ENCODE measurements at places on chromosomes 12 and 14.
A peak's percentile ranks its signal among the peaks of the same experiment; 100 is the strongest.

DNA sequence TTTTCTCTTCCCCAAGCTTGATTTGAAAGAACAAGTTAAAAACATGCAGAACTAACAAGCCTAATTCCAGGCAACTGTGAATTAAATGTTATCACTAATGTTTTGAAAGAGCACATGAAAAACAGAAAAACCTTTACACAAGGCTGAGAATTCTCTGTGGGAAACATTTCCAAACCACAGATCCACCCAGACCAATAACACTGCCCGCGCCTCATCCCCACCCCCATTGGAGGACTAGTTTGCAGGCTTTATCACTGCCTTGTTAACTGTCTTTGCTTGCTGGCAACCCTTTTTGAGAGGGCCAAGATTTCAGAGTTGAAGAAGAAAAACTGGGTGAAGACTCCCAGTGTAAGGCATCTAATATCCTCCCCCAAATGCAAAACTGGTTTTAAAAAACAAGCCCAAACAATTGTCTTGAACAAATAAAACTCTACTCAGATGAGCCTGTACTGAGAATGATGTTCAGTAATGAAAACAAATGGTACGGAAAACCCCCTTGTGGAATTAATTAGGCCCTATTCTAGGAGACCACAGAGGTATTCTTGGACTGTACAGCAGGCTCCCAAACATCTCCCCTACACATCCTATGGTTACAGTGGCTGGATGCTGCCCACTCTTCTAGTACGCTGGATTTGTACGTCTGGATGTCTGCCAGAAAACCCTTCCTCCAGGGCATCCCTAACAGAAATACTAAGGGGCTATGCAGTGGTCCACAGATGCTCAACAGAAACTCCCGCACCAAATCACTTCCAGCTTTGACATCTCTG lies 5.8 kb downstream of the MAX start:
- DNase-seq: no peak

GRCh38 chr14:30632730-30633129 lies 10.6 kb downstream of the SCFD1 start:
- no peak for DNase-seq

GRCh38 chr12:2998789-2999264 lies 39.6 kb downstream of the TEAD4 start:
- peak; percentile 65 for DNase-seq

DNA sequence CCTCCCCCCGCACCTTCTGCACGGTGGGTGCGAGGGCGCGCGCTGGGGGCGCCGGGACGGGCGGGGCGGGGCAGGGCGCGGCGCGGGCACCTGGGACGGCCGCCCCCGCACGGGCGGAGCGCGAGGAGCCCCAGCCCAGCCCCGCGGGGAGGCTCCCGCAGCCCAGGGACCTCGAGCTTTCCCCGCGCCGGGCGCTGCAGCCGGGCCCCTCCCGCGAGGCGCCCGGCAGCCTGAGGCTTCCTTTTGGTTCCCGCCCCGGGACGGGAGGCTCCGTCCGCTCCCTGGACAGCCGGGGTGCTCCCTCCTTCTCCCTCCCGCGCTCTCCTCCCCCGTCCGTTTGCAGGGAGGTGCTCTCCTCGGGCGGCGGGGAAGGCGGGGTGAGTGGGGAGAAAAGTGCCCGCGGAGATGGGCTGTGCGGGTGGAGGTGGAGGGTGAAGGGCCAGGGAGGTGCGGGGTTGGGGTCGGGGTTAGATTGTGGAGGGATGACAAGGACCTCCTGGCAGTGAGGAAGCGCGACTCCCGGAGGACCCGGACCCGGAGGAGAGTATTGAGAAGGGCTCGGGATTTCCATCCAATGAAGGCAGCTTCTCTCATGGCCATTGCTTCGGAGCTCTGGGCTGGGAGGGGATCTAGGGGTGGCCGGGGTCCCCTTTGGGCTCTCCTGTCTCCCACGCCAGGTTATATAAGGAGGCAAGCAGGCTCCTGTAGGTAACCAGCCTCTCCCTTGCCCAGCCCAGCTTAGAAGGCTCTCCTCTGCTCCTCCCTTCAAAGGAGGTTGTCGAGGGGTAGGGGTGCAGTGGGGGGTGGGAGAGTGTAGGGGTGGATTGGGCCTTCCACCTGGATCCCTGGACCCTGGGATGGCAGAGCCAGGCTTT lies 645 bp downstream of the JDP2 start:
- no peak for DNase-seq

- DNase-seq: no peak
These were observed 58.9 kb downstream of the HSP90AA1 start for GRCh38 chr14:102027951-102028350.

DNA sequence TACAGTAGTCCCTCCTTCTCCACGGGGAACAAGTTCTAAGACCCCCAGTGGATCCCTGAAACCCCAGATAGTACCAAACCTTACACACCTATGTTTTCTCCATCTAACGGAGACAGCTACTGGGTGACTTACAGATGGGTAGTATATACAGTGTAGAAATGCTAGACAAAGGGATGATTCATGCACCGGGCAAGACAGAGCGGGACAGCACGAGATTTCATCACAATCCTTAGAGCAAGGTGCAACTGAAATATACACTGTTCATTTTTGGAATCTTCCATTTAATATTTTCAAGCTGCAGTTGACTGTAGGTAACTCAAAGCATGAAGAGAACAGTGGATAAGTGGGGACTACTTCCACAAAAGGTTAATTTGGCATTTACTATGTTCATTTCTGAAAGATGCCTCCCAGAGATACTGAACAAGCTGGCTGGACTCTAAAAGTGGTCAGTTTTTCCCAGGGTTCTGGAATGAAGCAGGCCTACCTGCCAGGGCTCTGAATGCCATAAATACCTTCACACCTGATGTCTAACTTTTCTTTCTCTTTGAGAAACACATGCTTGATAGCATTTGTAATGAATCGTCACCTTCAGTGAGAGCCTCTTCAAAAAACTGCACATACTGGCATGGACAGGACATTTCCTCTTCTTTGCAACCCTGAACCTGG lies 127.7 kb upstream of the FOXN3 start:
- no peak for DNase-seq
